ENCODE measurements at places on chromosomes 6 and 20. TPM values are rescaled to one million over a fixed set of nuclear protein-coding genes. Genes with fewer than 3 reads are reported as not detected.

The NOX3 gene
- not detected for total RNA-seq

The DYNLT1 gene
- 83.8 TPM for total RNA-seq

The ZNF343 gene
- total RNA-seq: 10.3 TPM

The EDN3 gene
- total RNA-seq: not detected

The ADGRF1 gene
- not detected for total RNA-seq

The SLC22A2 gene
- not detected for total RNA-seq

The BPIFA2 gene
- not detected for total RNA-seq

The POM121L2 gene
- not detected for total RNA-seq

The ADGRF4 gene
- total RNA-seq: not detected

The COL10A1 gene
- total RNA-seq: not detected

The HLA-DOA gene
- not detected for total RNA-seq

All from endothelial cell of coronary artery (primary cell).